Pulmonary artery endothelial cell (primary cell): ENCODE measurements at places on chromosomes 5 and 9. TPM values are rescaled to one million over a fixed set of nuclear protein-coding genes. Genes with fewer than 3 reads are reported as not detected.

The CYSTM1 gene
- total RNA-seq: 10.5 and 19.7 TPM in 2 replicates

The C9orf153 gene
- 0.07 and 0.14 TPM in 2 replicates for total RNA-seq

GRCh38 chr9:12908895-12909294 is 134.1 kb downstream of the LURAP1L start:
- DNase-seq: no peak

DNA sequence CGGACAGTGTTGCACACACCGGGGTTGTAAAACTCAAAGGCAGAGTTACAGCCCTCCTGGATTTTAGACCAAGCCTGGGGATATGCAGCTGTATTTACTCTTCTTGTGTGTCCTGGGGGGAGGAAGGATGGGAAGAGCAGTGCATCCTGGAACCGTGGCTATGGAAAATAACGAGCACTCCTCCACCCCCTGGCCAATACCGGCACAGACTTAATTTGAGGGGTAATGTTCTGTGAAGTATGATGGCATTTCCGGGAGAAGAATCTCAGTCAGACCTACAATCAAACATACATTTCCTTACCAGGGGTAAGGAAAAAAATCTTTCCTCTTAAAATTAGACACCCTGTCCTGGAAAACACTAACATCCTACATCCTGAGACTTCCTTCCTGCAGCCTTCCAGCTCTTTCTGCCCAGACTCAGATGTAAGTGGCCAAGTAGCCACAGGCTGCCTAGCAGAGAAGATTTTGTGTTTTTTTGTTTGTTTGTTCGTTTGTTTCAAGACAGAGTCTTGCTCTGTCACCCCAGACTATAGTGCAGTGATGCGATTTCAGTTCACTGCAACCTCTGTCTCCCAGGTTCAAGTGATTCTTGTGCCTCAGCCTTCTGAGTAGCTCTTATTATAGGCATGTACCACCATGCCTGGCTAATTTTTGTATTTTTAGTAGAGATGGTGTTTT is 11.0 kb upstream of the ERMP1 start:
- no peak for DNase-seq

DNA sequence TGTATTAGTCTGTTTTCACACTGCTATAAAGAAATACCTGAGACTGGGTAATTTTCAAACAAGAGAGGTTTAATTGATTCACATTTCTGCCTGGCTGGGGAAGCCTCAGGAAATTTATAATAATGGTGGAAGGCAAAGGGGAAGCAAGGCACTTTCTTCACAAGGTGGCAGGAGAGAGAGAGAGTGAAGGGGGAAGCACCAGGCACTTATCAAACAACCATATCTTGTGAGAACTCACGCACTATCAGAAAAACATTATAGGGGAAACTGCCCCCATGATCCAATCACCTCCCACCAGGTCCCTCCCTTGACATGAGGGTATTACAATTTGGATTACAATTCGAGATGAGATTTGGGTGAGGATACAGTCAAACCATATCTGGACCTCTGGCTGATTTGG is 34.7 kb downstream of the ADRB2 start:
- DNase-seq: no peak

- no peak for DNase-seq
Measured at GRCh38 chr5:36647046-36647445, 40.6 kb downstream of the SLC1A3 start.

DNA sequence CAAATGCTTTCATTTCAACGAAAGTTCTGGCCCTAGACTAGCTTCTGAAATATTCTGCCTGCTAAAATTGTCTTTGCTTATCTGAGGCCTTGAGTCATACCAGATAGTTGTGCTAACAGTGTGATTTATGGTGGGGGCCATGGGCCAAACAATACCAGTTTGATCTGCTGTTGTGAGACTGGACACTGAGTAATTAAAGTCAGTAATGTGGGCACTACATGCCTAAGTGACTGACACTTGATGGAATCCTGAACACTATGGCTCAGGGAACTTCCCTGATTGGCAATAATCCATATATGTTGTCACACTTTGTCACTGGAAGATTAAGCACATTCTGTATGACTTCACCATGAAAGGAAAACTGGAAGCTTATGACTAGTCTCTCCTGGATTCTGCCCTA is 127.6 kb upstream of the CYLC2 start:
- DNase-seq: no peak

DNA sequence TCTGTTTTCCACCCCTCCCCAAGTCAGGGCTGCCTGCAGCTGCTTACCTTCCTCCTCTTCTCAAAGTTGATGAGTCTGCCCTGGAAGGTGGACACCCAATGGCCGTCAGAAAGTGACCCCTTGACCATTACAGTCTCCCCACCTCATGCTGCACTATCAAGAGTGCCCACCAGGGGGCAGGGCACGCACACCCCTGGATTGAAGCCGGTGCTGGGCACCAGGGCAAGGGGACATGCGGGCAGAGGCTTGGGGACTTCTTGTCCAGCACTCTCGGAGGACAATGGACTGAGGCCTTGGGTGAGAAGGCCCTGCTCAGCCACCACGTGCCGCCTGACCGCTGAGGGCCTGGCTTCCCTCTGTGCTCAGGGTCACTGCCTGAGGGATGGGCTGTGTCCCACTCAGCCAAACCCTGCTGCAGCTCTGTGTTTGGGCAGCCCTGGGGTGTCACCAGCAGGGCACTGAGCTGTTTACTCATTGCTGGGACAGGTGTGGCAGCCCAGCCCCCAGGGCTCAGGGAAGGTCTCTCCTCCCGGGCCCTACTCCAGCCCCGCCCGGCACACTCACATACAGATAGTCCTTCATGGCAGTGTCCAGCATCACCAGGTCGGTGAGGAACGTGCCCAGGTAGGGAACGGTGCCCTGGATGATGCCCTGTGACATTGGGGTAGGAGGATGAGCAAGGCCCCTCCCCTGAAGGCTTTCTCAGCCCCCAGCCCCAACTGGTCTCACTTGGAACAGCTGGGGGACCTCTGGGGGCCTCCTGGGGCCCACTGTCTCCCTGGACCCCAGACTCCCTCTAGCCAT is 17.7 kb downstream of the RALGDS start:
- DNase-seq: no peak

- DNase-seq: no peak
Measured at GRCh38 chr5:154324033-154324432, 121.8 kb upstream of the SAP30L start.
